Vein endothelial cell (primary cell): ENCODE measurements at places on chromosomes 11 and 22. TPM values are rescaled to one million over a fixed set of nuclear protein-coding genes. Genes with fewer than 3 reads are reported as not detected.

Gene KRTAP5-8
- not detected in 2 replicates for total RNA-seq

Gene SHISA8
- total RNA-seq, result not detected in 2 replicates

Gene FGF4
- total RNA-seq, result not detected in 2 replicates

Gene DNAJB7
- total RNA-seq, result under 0.01 TPM in 1 of 2 replicates, not detected in the other
